T1000 (cell line): ENCODE measurements at places on chromosomes 1 and 21.

DNA sequence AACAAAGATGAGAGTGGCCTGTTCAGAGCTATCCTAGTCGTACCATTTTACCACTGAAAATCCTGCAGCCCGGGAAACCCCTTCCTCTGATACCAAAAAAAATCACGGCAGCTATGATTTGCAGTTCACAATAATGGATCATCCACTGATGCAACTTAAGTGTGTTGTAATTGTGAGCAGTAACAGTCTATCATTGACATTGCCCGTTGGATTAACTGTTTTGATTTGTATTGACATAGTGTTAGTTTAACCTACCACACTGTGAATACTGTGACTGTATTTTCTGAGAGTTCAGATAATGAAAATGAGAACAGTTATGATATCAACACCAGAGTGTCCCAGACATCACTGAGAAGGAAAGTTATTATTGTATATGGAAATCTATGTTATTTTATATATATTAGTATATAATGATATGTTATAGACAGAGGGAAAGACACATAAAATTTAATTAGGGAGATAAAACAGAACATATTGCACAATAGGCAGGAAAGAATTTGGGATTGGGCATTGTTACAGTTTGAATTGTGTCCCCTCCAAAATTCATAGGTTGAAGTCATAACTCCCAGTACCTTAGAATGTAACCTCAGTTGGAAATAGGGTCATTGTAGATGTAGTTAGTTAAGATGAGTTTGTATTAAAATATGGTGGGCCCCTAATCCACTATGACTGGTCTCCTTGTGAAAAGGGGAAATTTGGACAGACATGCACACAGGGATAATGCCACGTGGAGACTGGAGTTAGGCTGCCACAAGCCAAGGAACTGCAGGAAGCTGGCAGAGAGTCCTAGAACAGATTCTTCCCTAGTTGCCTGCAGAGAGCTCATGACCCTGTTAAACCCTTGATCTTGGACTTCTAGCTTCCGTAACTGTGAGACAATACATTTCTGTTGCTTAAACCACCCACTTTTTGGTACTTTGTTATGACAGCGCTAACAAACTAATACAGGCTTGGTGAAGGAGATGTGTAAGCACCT is 54.4 kb downstream of the TLCD4 start:
- no peak for DNase-seq

DNA sequence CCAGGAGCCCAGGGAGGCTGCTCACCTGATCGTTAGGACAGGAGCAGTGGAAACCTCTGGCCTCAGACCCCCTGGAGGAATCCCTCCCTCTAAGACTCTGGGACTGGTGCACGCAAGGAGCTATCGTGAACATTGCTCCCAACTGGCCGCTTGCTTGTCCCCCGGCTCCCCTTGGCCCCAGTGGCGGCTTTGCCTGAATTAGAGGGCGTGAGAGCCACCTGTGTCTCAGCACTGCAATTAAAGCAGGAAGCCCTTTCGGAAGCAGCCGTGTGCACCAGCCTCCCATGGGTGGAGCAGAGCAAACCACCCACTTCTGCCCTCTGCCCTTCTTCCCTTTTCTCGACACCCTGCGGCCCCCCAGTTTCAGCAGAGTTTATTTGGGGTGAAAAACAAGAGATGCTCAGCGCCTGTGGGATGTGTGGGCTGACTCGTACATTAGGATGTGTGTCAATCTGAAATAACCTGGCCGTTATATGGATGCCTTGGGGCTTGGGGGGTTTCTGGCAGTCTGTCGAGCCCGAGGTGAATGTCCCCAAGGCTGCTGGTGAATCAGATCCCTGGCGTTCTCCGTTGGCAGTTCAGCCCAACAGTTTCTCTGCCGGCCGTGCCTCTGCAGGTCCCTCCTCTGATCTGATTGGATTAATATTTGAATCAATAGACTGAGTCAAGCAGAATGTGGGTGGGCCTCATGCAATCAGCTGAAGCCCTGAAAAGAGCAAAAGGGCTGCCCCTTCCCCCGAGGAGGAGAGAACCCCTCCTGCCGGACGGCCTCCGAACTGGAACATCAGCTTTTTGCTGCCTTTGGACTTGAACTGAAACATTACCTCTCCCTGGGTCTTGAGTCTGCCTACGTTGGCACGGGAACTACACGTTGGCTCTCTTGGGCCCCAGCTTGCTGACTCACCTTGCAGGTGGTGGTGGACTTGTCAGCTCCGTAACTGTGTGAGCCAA is 7.3 kb upstream of the UMODL1 start:
- DNase-seq = no peak

- no peak for DNase-seq
Measured at GRCh38 chr21:29074783-29075182, 1.3 kb upstream of the CCT8 start.

- DNase-seq = peak; percentile 55
Measured at GRCh38 chr1:206589206-206589605, 23.1 kb downstream of the EIF2D start.
